Gastrocnemius medialis (tissue), 4 donors: ENCODE measurements at places on chromosomes 2 and 18. TPM values are rescaled to one million over a fixed set of nuclear protein-coding genes. Genes with fewer than 3 reads are reported as not detected.

DNA sequence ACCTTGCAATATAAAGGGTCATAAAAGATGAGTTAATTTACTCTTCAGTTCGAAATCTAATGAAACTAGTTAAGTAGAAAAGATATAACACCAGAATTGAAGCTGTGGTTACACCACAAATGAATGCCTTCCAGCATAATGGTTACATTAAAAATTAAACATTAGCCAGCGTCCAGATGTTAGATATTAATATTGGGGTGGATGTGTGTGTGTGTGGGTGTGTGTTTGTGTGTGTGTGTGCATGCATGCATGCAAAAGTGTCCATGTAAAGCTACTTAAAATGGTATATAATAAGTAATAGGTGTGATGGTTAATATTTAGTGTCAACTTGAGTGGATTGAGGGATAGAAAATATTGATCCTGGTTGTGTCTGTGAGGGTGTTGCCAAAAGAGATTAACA lies 170.4 kb upstream of the FN1 start:
- no peaks in the 10 kb centered on the region for H3K4me1 ChIP-seq
- H3K4me3 ChIP-seq, result no peak overlapping the region
- H3K36me3 ChIP-seq, result no peaks in the 10 kb centered on the region
- H3K27ac ChIP-seq, result no peak overlapping the region
- DNase-seq, result no peak
- no peaks in the 10 kb centered on the region for H3K27me3 ChIP-seq

GRCh38 chr2:67510745-67511144 lies 113.6 kb downstream of the ETAA1 start:
- H3K27ac ChIP-seq, result no peak overlapping the region
- H3K4me3 ChIP-seq, result no peak overlapping the region
- H3K27me3 ChIP-seq, result no peaks in the 10 kb centered on the region

GRCh38 chr2:148952621-148953020 lies 77.6 kb downstream of the KIF5C start:
- DNase-seq, result no peak
- H3K4me1 ChIP-seq, result no peaks in the 10 kb centered on the region
- no peaks in the 10 kb centered on the region for H3K36me3 ChIP-seq

TSPYL6 gene
- total RNA-seq, result not detected

CPLX4 gene
- total RNA-seq, result not detected

CRYGB gene
- not detected for total RNA-seq

STARD6 gene
- total RNA-seq, result not detected
